ENCODE measurements at places on chromosomes 4 and X. TPM values are rescaled to one million over a fixed set of nuclear protein-coding genes. Genes with fewer than 3 reads are reported as not detected.

- DNase-seq: no peak
Observed at GRCh38 chr4:99868126-99868596, 26.1 kb downstream of the LAMTOR3 start.

DNA sequence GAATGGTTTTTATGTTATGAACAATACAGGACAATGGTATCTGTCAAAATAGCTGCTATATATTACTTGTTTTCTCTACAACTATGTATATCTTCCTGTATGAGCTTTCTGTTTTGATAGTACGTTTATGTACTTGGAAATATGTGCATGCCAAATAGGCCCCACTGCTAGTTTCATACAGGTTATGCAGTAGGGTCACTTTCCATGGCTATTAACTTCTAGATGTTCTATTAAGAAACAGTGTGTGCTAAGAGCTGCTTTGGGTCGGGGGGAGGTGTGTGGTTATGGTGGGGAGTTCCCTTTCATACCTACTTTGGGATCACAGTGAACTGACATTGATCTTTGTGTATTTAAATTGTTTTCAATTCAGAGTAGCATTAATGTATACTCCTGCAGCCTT lies 30.9 kb downstream of the RBPJ start:
- no peak for DNase-seq

The FGF5 gene
- total RNA-seq: 0.13 TPM

- DNase-seq: no peak
Observed at GRCh38 chr4:25904748-25905082, 9.3 kb upstream of the SMIM20 start.

- DNase-seq: no peak
Observed at GRCh38 chr4:147480891-147481576, at the start of gene EDNRA. Gene EDNRA, plus strand, starts transcription at chr4:147481097. Its CDS starts 4,585 bp downstream, at chr4:147485682.

- DNase-seq: no peak
Observed at GRCh38 chrX:12843668-12844279, 23.1 kb upstream of the TLR7 start.

The GAGE12H gene
- not detected for total RNA-seq

The TDO2 gene
- not detected for total RNA-seq

- DNase-seq: no peak
Observed at GRCh38 chr4:179097741-179098140, 1655.5 kb upstream of the AGA start.
